Activated naive CD4-positive, alpha-beta T cell treated with anti-CD3 and anti-CD28 coated beads, Interleukin-2, amount 50 U/mL, for 72 hours (primary cell): ENCODE measurements at places on chromosomes 7 and 10.

DNA sequence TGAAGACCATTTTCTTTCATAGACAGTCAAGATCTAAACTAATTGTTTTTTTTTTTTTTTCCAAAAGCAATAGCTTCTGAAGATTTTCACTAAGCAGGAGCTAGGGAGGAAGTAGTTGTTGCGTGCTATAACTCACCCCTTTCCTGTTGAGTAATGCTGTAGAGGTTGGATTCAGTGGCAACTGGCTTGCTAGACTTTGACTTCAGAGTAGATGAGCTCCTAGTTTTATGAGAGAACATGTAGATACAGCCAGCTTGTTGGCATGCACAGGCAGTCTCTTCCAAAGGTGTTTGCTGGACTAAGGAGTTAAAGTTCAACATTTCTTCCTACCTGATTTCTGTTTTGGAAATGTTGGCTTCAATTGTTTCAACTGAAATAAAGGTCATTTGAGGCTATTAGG, 66.2 kb upstream of the MXI1 start:
- no peak for DNase-seq

- no peak for DNase-seq
Observed at GRCh38 chr10:48932831-48933664, 6.6 kb downstream of the LRRC18 start.

- no peak for DNase-seq
Observed at GRCh38 chr10:69899727-69900595, 98.3 kb downstream of the COL13A1 start.

GRCh38 chr10:36087006-36088005, 445.2 kb upstream of the FZD8 start:
- DNase-seq, result no peak

DNA sequence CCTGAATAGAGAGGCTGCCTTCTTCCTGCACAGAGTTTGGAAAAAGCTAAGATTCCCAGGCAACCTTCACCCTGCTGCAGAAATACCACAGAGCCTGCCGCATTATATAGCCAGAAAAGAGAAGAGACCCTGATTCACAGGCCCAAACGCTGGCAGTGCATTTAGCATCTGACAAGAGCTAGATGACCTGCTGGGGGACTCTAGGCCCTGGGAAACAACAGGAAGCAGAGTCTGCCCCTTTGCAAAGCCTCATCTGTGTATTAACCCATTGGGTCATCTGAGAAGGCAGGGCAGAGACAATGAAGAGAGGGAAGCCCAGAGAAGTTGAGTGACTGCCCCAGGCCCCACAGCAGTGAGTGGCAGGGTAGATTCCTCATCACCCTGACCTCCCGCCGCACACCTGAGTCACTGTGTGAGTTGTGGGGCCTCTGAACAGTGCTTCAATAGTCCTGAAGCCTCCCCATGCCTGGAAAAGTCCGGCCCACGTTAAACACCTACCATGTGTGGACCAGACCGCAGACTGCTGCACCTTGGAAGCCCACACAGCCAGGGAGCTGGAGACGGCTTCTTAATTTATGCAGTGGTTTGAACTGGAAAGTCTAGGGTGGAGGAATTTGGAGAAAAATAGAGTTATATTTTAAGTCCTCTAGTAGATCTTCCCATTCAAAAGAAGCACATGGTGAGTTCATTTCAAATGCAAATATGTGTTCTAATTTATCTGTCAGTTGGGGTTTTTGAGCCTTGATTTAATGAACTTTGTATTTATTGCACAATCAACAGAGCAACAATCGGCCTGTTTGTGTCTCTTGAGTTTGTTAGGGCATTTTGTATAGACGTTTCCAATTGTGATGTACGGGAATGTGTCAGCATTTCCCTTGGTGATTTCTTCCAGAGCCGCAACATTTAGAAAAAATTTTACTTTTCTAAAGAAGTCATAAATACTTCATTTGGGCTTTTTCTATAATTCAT, 80.4 kb upstream of the GPR26 start:
- no peak for DNase-seq

GRCh38 chr7:22229148-22229547, 127.8 kb downstream of the RAPGEF5 start:
- no peak for DNase-seq

DNA sequence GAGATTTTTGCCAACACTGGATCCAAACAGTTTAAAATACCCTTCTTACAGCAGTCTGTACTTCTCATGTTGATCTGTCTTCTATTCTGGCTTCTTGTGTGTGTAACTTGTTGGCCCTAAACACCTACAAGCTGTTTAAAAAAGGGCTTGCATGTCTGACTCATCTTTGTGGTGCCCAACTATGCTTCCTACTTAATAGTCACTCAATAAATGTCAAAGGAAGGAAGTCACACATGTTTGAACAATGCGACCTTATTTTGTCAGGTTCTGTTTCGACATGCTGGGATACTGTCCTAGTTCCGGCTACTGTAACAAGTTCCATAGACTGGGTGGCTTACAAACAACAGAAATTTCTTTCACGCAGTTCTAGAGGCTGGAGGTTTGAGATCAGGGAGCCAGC, 9.4 kb upstream of the GRK5 start:
- DNase-seq, result peak; percentile 37

GRCh38 chr10:91607646-91608403, 25.0 kb downstream of the PPP1R3C start:
- DNase-seq, result no peak

DNA sequence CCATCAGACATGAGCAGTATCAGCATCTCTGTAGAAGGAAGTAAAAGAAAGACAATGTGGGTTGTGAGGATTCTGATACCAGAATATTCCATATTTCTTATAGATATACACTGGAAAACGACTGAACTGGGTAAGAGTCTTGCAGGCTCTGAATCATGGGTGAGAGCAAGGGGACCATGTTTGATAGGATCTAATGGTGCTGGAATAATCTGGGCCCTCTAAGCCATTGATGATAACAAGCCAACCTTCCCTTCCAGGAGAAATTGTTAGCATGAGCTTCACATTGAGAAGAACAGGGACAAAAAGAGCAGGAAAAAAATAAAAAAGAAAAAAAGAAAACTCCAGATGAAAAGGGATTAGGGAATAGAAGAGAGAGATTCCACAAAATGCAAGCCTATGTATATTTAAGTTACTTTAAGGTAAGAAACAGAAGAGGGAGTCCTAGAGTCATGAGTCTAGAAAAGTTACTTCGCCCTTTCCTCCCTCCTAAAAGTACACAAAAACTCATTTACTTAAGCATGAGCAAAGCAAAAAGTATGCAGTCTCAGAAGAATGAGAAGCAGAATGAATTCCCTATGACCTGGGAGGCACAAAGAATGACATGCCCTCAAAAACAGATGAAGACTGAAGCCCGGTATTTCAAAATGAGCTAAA, 181.9 kb downstream of the TMEM26 start:
- no peak for DNase-seq

- no peak for DNase-seq
Observed at GRCh38 chr7:96045181-96045580, 272.8 kb downstream of the DYNC1I1 start.

GRCh38 chr7:17558135-17558534, 259.7 kb downstream of the AHR start:
- DNase-seq, result no peak

DNA sequence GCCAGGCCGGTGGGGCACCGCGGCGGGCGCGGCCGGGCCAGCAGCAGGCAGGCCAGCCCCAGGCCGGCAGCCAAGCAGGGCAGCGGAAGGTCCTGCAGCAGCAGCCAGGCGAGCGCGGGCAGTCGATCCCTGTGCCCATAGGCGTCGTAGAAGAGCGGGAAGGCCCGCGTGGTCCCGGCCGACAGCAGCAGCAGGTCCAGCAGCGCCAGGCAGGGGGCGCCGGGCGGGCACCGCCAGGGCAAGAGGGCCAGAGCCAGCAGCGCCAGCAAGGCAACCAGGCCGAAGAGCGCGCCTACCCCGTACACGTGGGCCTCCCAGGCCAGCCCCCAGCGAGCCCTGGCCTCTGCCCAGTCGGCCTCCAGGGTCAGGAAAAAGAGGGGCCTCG, 8.4 kb upstream of the RBM28 start:
- DNase-seq, result peak; percentile 35

- DNase-seq, result no peak
Observed at GRCh38 chr7:134777908-134778580, 1.4 kb upstream of the CALD1 start.

DNA sequence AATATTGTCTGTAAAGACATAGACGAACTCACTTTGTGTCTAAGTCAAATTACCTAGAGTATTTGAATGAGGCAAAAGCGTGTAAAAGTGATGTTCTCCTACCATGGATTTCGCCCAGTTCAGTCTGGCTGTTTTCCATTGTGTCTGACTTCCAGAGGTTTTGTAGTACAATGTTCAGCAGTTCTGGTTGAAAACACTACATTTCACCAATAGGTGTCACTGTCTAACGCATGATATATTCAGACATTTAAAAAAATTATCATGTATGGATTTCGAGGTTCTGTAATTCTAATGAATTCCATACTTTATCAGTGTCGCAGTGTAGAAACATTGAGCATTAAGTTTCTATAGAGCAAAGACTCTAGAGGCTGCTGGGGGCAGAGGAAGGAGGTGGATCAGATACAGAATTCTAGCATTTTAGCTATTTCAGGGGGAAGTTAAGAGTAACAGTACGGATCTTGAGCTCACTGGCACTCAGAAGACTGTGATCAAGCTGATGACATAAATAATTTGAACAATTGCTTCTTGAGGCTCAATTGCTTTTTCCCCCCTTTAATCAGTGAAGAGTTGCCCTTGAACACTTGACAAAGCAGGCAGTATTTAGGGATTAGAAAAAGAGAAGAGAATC, 196.9 kb upstream of the RHOBTB1 start:
- DNase-seq, result no peak

DNA sequence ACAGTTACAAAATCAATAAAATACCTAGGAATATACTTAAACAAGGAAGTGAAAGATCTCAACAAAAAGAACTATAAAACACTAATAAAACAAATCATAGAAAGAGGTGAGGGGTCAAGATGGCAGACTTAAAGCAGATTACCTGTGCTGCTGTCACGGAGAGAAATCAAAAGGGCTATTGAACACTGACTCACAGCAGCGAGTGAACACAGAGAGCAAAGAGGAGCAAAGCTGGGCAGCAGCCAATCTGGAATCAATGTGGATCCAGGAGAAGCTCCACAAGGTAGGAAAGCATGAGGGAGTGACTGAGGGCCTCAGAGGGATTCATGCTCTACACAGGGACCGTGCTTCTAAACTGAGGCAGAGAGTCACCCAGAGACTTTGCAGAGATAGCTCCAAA, 562.0 kb upstream of the SEMA3D start:
- no peak for DNase-seq

DNA sequence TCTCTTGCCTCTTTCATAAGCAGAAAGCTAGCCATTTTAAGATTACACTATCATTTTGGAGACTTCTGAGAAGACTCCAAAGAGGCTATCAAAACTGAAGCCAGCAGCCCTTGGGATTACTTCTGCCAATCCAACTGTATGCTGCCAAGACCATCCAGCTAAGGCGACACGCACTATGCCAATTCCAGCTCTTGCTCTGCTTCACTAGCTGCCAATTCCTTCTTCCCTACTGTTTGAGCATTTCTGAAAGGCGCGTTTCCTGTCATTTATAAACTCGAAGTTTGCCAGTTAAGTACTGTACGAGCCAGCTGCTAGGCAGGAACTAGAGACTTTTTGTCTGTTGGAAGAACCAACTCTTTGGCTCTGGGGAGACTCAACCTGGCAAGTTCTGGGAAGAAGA, 36.5 kb downstream of the MALSU1 start:
- DNase-seq, result no peak

- DNase-seq, result no peak
Observed at GRCh38 chr7:2030475-2031450, 202.0 kb downstream of the MAD1L1 start.

GRCh38 chr10:71603150-71603549, 116.4 kb downstream of the C10orf105 start:
- no peak for DNase-seq

DNA sequence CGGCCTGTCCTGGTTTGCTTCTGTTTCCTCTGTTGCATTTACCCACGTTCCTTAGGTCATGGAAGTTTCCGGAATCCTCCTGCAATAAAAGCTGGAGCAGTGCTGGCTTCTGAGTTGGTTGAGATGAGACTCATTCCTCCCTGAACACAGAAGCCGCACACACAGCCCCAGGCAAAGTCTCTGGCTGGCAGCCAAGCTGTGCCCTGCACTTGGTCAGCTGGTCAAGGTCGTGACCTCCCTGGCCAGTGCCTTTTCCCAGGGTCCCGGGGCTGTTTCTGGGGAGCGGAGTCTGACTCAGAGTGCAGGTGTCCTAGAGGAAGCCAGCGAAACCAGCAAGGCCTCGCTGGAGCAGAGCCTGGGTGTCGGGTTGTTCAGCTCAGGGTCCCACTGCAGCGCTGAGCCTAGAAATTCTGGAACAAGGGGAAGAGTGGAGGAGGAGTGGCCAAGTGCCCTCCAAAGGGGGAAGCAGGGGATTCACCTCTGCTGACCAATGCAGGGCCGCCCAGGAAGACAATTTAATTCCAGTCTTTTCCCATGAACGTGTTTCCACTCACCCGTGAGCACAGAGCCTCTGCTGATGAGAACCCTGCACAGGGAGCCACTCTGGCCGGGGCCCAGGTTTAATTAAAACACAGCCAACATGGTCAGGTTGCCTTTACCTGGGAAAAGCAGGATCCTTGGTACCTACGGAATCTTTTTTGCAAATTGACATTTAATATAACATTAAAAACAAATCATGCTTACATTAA, 245.5 kb upstream of the PPP2R2D start:
- no peak for DNase-seq

DNA sequence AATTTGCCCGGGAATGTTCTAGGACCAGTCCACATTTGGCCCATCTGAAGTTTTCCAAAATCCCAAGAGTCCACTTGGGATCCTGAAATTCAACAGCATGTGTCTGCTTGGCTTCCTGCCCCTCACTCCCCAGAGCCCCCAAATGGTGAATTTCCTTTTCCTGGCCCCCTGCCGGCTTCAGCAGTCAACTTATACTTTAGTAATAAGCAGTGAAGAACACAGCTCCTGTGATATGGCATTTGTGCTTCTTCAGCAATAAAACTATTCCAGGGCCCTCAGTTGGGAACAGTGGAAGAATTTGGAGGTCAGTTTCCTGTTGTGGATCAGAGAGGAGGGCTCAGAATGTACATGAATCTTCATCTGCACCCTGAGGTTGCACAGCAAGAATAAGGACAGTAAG, 51.1 kb downstream of the PRF1 start:
- no peak for DNase-seq

GRCh38 chr7:80420876-80421275, 91.0 kb downstream of the GNAT3 start:
- no peak for DNase-seq

DNA sequence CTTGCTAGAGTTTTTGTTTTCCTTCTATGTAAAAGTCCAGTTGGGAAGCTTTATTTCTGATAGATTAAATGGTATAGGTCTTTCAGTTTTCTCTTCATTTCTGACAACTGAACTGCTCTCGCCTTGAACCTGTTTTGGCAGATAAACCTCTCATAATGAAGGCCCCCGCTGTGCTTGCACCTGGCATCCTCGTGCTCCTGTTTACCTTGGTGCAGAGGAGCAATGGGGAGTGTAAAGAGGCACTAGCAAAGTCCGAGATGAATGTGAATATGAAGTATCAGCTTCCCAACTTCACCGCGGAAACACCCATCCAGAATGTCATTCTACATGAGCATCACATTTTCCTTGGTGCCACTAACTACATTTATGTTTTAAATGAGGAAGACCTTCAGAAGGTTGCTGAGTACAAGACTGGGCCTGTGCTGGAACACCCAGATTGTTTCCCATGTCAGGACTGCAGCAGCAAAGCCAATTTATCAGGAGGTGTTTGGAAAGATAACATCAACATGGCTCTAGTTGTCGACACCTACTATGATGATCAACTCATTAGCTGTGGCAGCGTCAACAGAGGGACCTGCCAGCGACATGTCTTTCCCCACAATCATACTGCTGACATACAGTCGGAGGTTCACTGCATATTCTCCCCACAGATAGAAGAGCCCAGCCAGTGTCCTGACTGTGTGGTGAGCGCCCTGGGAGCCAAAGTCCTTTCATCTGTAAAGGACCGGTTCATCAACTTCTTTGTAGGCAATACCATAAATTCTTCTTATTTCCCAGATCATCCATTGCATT, 27.1 kb downstream of the MET start:
- no peak for DNase-seq
